Mucosa of gallbladder (tissue), 1 donor: ENCODE measurements at places on chromosomes 6 and 20.

DNA sequence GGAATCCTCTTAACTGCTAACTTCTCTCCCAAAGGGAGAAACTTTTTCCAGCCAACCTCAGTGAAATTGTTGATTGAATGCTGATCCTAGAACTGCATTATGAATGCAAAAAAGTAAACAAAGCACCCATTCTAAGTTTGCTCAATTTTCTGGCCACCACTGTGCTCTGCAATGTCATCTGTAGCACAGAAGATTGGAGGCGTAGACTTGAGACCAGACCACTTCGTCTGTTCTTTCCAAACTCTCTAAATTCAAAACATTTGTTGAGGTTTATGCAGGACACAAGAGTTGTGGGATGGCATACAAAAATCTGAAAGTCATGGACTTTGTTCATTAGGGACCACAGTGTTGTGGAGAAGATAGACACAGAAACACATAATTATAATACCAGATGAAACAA is 11.1 kb upstream of the TSPYL1 start:
- no peak for DNase-seq

- no peak for DNase-seq
Observed at GRCh38 chr6:154578004-154578559, 67.6 kb upstream of the CNKSR3 start.

DNA sequence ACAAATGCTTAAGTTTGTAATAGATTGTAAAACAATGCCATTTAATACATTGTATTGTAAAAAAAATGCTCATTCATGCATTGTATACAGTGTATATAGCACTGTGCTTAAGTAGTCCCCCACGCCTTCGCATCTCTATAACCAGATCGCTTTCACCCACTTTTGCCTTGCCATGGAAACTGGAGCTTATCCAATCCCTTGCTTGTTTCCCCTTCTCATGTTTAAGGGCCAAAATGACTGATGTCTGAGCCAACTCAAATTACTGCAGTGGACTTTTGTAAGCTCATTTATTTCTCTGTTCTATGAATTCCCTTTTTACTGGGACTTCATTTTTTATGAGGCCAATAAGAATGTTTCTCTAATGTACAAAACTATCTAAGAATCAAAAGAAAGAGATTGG is 730.9 kb upstream of the GJE1 start:
- DNase-seq = no peak

- no peak for DNase-seq
Observed at GRCh38 chr6:157908369-157909281, 73.0 kb upstream of the SYNJ2 start.
